ENCODE measurements at places on chromosomes 5 and 9.
A peak's percentile ranks its signal among the peaks of the same experiment; 100 is the strongest.

GRCh38 chr9:20043461-20043860, 254.6 kb upstream of the SLC24A2 start:
- DNase-seq: no peak

GRCh38 chr5:168842571-168843205, 263.5 kb upstream of the PANK3 start:
- no peak for DNase-seq

GRCh38 chr9:27599870-27600238, 26.6 kb upstream of the C9orf72 start:
- DNase-seq: no peak

DNA sequence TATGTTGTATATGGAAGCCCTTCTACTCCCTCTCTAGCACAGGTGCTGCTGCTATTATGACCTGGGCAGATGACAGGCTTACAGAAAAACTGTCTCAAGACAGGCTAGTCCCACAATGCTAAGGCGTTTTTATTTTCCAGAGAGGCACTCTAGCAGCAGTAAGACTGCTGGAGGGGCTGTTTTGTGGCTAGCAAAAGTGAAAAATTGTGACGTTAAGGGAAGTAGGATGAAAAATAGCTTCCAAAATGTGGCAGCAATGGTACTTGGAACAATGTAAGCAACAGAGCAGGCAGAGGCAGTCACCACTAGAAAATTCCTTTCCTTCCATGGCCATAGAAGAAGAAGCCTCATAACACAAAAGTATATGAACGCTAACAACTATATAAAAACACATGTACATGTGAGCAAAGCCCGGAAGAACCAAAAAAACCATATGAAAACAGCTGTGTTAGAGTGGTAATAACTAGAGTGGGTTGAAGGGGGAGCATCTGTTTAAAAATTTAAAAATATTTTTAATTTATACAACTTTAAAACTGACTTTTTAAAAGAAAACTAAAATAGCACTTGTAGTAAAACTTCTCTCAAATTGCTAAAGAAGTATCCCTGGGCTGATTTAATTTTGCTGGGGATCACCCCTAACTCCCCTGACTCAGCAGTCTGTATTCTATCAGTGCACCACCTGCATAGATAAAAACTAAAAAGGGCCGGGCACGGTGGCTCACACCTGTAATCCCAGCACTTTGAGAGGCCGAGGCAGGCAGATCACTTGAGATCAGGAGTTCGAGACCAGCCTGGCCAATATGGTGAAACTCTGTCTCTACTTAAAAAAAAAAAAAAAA, 30.6 kb downstream of the CLINT1 start:
- peak; percentile 30 for DNase-seq

DNA sequence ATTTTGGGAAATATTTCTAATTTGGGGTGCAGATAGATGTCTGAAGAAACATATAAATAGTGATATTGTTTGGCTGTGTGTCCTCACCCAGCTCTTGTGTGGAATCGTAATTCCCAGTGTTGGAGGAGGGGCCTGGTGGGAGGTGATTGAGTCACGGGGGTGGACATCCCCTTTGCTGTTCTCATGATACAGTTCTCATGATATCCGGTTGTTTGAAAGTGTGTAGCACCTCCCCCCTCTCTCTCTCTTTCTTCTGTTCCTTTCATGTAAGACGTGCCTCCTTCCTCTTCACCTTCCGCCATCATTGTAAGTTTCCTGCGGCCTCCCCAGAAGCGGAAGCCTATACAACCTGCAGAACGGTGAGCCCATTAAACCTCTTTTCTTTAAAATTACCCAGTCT, 11.4 kb upstream of the ADAMTS16 start:
- no peak for DNase-seq

DNA sequence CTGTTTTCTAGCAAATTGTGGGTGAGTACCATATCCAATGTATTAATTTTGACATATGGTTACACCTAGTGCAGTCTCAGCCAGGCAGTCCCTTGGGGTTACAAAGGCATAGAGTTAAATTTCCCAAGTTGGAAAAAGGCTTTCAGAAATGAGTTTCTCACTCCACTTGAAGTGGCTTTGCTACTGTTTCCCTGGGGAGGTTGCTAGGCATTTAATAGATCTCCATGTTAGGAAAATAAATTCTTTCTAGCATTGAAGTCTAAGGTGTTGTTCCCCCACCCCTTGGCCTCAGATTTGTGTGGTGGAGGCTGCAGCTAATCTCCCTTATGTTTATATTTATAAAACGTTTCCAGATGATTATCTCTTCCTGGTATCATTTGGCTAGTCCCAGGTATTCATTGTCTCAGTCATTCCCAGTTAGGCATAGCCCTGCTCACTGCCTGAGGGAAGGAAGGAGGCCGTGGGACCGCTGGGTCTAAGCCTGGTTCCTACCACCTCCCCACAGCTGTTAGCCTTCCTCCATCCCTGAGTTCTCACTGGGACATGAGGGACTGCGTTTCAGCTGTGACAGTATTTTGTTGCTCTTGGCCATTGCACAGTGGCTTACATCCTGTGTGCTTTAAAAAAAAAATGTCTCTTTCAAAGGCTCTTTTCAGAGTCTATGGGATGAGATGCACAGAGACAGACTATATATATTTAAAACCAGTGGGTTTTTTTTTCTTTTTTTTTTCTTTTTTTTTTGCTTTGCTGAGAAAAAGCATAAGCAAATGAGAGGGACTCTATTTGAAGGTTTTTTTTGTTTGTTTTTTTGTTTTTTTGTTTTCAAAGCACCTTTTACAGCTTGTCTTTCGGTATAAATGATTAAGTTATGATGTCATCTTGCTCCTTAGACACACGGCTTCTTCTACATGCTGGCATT, 121.5 kb downstream of the MAST4 start:
- no peak for DNase-seq

- DNase-seq: peak; percentile 71
Measured at GRCh38 chr5:43661102-43661501, 58.1 kb downstream of the NNT start.

GRCh38 chr9:18499980-18500379, 26.0 kb downstream of the ADAMTSL1 start:
- peak; percentile 25 for DNase-seq

DNA sequence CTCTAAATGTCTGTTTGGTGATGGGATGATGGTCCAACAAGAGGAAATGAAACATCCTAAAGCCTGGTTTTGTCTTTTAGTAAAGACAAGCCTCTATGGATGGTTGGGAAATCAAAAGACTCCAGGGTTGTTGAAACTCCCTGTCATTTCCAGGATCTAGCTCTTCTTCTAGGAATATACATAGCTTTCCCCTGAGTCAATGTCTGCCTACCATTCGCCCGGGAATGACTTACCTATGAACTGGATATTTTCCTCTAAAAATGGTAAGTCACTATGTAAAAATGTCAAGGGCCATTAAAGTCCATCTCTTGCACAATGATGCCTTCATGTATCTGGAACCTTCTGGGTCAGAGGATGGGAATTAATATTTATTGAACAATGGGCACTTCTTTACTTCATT, 11.1 kb upstream of the KIF12 start:
- DNase-seq: peak; percentile 57

- no peak for DNase-seq
Measured at GRCh38 chr5:77380636-77381035, 111.5 kb downstream of the WDR41 start.

- no peak for DNase-seq
Measured at GRCh38 chr5:126641387-126641786, 40.6 kb downstream of the PHAX start.

DNA sequence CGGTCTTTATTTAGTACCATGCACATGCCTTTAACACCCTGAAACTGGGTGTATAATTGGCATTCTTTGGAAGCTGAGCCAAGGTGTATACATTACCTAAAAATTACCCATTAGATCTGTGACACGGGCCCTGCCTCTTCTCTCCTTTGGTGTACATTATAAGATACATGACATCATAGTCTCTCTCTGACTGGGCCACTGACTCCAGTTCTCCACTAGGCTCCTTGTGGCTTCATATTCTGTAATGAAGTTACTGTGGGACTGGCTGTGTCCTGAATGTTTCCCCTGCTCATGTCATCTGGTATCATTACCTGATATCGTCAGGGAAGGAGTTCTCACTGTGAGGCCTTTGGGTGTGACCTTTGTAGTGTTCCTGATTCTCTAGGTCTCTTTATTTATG, 65.5 kb downstream of the NREP start:
- no peak for DNase-seq

DNA sequence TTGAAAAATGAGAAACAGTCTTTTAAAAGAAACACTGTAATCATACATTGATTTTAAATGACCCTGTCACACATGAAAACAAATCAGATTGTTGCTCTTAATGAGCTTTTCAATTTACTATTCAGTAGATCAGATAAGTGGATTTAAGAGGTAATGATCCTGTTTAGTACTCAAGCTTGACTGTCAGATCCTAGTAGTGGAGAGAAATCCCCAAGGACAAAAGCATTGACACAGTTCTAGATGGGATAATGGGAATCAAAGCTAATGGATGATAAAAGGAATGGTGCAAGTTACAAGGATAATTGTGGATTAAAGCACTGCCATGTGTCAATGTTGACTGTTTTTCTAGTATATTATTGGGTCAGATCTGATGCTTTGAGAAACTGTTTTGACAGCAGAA, 142.3 kb upstream of the TLX3 start:
- no peak for DNase-seq

DNA sequence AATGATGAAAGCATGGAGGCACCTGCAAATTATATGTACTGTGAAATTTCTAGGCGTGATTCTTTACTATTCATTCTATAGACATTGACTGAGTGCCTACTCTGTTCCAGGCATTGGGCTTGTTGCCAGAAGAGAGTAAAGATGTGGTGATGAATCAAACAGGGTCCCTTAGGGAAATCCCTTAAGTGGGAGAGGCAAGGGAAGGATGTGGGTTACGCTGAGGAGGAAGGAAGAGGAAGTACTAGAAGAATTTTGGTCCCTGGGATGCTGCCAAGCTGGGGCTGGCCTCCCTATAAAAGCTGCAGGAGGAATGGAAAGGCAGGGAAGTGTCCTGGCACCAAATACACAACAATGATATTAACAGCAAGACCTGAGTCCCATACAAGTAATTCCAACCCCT, 76.7 kb upstream of the SPOCK1 start:
- DNase-seq: no peak

DNA sequence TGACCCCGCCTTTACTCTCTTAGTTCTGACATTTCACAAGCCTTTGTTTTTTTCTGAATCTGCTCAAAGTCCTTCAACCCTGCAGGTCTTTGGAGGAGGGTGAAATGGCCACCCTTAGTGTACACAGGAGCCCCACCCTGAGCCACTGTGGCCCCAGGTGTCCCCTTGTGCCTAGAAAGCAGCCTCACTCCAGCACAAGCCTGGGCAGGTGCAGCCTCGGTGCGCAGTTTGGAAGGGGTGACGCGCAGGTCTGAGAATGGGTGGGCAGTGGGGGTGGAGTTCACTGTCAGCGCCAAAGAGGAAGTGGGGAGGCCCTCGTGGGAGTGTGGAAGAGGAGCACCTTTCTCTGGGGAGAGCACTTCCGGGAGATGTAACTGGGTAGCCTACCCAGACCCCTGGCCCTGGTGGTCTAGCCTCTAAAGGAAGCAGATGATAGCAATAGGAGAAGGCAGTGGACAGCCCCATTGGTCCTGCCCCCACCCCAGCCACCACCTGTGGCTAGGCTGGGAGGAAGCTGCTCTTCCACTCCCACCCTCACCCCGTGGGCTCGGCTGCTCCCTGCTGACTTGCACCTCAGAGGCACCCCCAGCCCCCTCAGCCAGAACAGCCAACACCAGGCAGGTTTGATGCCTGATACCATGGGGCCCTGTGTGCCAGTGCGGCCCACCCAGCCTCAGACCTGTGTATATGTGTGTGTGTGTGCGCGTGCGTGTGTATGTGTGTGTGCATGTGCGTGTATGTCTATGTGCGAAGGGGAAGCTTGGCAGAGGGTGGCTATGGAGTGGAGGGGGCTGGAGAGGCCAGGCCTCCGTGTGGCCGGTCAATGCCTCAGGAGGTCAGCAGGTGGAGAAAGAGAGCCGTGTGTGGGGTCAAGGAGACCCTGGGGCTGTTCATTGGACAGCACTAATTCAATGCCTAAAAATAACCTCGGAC, 16.8 kb upstream of the DAB2IP start:
- no peak for DNase-seq

GRCh38 chr9:72681283-72681630, 159.8 kb downstream of the TMC1 start:
- DNase-seq: no peak

DNA sequence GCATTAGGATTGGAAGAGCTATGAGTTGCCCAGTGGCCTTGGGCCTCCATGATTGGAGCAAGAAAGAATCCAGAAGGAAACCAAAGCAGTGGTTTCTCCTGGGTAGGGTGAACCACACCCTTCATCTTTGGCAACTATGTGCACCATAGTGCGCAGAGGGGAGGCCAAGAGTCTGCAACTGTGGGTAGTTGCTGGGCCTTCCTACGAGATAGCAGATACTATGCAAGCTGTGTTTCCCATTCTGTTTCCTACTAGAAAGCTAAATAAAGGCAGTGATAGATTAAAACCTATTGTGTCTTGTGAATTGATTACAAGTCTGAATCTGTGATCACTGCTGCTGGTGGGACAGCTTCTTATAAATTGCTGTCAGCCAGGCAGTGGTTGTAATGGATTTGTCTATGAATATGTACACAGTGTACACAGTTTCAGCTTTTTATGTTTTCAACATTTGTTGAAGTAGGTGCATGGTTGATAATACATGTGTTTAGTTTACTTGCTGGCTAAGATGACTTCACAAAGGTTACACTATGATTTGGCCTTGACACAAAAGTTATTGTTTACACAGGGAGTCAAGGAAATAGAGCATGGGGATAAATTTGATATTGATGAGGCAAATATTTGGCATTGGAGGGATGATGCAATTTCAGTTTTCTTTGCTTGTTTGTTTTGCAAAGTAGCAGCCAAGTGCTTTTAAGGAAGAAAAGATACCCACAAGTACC, 23.7 kb upstream of the PDE8B start:
- no peak for DNase-seq

- DNase-seq: peak; percentile 71
Measured at GRCh38 chr5:43294226-43294625, 19.0 kb downstream of the HMGCS1 start.

GRCh38 chr9:76571288-76571687, 112.3 kb downstream of the GCNT1 start:
- peak; percentile 39 for DNase-seq

GRCh38 chr9:70220216-70220615, 38.6 kb upstream of the SMC5 start:
- no peak for DNase-seq

DNA sequence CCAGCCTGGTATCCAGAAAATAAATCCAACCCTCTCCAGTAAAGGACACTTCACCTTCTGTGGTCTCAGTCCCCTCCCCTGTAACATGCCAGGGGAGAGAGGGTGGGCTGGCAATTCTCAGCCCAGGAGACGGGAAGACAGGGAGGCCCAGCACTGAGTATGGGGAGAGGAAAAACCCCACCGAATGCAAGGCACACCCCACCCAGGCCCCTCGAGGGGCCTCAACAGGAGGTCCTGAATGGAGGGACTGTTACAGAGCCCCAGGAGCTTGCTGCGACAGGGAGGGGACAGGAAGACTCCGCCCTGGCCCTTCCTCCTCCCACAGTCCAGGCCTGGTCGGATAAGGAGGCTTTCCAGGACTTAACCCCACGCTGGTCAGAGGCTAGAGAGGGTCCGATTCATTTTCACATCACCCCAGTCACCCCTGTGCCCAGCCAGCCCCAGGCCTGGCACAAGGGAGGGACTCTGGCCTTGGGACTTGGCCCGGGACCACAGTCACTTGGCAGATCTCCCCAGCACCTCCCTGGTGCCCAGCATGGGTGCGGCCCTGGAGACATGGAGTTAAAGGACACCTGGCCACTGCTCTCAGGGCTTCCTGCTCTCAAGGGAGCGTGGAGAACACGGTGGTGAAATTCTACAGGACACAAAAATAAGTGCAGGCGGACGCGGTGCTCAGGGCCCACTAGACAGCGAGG, 44.9 kb upstream of the STXBP1 start:
- DNase-seq: peak; percentile 68

GRCh38 chr5:17463653-17464052, 34.4 kb upstream of the TAF11L2 start:
- no peak for DNase-seq
